ENCODE measurements at places on chromosomes 11 and 22.

- DNase-seq, result no peak
Observed at GRCh38 chr11:9688716-9689511, 25.0 kb downstream of the SWAP70 start.

DNA sequence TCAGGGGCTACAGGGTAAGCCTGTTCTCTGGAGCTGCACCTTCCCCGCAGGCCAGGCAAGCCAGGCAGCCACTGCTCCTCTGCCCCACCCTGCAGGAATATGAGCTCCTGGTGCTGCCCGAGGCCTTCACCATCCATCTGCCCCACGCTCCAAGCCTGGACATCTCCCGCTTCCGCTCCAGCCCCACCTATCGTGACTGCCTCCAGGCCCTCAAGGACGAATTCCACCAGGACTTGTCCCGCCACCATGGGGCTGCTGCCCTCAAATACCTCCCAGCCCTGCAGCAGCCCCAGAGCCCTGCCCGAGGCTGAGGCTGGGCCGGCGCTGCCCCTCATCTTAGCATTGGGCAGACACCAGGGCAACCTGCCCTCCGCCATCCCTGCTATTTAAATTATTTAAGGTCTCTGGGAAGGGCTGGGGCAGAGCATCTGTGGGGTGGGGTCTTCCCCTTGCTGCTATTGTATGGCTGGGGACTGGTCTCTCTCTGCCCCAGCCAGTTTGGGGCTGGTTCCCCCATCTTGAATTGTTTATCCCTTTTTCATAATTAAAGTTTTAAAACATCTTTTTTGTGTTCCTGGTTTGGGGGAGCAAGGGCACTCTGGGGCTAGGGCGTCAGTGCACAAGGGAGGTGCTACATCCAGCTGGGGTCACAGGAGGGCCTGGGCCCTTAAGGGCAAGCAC is 6.2 kb downstream of the LARGE2 start:
- no peak for DNase-seq

GRCh38 chr11:8263109-8263768 is 439 bp downstream of the LMO1 start:
- DNase-seq, result no peak

- DNase-seq, result no peak
Observed at GRCh38 chr11:128453444-128454336, 133.7 kb downstream of the ETS1 start.

DNA sequence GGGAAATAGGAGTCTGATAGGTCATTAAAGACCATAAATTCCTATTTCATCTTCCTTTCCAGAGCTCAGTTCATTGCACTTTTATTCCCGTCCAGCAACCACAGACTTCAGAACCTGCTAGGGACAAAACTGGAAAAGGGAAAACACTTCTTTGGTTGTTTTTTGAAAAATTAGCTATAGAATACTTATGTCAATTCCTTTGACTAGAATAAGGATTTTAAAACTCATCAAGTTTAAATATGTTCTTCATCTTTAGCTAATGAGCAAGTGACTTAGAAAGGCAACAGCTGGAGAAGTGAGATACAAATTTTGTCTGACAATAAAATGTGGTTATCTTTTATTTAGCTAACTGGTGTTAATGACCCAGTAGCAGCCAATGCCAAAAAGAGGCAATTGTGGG is 206.9 kb downstream of the SOX6 start:
- DNase-seq, result no peak

GRCh38 chr11:128069665-128070064 is 517.7 kb downstream of the ETS1 start:
- DNase-seq, result no peak

DNA sequence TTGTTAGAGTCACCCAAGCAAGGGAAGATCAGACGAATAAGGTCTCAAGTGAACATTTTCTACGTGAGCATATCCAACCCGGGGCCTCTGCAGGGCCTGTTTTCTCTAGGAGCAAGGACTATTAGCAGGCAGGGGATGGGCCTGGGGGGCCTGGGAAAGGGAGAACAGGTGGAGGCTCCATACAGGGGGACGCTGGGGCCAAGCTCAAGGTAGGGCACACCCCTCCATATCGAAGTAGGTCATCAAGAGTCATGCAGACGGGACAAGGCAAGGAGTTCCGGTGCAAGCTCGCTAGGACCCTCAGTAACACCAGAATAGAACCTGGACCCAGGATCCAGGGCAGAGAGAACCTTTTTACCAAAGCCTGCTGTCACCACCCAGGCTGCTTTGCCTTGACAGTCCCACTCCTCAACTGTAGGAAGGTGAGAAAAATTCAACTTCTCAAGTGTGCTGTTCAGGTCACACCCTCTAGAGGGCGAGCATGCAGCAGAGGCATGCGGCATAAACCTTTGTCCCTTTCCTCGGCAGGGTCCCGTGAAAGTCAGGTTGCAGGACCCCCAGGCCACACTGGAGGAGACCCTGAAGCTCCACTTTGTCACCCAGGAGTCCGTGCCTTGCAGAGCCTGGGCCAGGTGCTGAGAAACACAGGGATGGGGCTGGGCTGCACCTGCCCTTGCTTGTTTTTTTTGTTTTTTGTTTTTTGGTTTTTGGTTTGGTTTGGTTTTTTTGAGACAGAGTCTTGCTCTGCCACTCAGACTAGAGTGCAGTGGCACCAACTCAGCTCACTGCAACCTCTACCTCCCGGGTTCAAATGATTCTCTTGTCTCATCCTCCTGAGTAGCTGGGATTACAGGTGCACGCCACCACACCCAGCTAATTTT is 8.6 kb upstream of the APOBEC3B start:
- no peak for DNase-seq

- DNase-seq, result no peak
Observed at GRCh38 chr11:32615422-32615821, 31.8 kb downstream of the EIF3M start.

DNA sequence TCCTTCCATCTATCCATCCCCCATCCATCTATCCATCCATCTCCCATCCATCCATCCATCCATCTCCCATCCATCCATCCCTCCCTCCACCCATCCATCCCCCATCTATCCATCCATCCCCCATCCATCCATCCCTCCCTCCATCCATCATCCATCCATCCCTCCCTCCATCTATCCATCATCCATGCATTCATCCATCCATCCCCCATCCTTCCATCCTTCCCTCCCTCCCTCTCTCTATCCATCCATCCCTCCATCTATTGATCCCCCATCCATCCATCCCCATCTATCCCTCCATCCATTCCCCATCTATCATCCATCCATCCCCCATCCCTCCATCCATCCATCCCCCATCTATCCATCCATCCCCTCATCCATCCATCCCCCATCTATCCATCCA is 96.7 kb downstream of the MPPED1 start:
- DNase-seq, result no peak

DNA sequence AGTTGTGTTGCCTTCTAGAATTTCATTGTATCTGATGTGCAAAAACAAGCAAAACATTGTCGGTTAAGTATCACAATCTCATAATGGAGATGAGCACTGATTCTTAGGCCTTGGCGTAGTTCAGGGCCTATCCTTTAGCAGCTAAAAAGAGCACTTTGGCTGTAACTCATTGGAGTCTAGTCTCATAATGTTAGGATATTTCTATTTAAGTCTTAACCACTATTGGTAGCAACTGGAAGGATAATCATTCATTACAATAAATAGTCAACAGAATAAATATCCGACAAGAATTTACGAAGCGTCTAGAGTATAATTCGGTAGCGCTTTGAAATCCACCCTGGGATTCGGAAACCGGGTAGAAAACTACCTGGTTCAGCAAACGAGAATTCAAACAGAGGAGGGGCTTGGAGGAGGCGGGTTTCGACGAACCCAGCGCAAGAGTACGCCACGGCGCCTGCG is 461 bp upstream of the EED start:
- no peak for DNase-seq

GRCh38 chr11:63488789-63489188 is 2.2 kb downstream of the PLAAT5 start:
- no peak for DNase-seq

DNA sequence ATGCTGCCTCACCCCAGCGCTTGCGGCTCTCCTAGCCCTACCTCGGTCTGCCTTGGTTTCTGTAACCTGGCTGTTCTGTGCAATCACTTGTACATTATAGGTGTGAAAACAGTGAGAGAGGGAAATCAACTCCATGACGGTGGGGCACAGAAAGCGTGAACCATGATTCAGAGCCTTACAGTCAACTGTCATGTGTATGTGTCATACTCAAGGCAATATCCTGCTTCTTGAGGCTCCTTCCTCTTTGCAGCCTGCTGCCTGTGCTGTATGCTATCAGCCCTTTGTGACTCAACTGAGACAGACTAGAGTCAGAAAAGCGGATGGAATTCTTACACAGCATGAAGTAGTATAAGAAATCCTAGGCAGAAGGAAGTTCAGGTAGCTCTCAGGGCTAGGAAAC is 2.1 kb downstream of the NRIP3 start:
- no peak for DNase-seq

DNA sequence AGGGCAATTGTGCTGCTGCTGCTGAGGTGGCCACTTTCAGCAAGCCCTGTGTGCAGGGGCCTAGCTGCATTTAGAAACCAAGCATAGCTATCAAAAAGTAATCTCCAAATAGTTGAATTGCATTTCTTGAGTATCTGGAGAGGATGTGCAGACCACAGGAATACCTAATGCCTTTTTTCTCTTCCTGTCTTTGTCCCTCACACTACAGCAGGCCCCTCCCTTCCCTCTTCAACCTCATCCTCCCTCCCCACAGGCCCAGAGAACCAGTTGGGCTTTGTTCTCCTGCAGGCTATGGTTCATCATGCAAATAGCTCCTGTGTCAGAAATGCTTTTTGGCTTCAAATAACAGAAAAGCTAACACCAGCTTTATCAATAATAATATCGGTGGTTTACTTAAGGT is 47.7 kb downstream of the DKK3 start:
- no peak for DNase-seq

DNA sequence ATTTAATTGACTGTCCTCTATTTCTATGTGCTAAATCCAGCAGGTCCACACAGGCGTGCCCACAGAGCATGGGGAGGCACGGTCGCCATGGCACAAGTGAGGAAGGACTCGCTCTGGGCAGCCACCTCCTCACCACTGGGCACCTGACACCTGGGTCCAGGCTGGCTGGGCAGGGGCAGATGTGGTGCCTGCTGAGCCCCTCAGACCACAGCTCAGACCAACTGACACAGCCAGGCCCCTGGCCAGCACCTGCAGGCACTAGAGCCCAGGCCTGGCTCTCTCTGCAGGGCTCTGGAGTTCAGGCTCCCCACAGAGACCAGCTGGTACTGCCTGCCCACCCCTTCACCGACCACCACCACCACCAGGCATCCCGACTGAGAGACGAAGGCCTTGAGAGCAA is 27.9 kb downstream of the LINC01488 start:
- DNase-seq, result no peak

GRCh38 chr22:46390652-46391301 is 55.3 kb downstream of the TRMU start:
- no peak for DNase-seq

DNA sequence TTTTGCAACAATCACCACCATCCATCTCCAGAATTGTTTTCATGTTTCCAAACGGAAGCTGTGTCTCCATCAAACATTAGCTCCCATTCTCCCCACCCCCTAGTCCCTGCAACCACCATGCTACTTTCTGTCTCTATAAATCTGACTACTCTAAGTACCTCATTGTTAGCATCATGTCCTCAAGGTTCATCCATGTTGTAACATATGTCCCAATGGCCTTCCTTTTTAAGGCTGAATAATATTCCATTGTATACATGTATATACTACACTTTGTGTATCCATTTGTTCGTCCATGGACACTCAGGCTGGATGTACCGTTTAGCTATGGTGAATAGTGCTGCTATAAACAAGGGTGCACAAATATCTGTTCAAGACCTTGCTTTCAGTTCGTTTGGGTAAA is 8.2 kb upstream of the DPF2 start:
- DNase-seq, result no peak

DNA sequence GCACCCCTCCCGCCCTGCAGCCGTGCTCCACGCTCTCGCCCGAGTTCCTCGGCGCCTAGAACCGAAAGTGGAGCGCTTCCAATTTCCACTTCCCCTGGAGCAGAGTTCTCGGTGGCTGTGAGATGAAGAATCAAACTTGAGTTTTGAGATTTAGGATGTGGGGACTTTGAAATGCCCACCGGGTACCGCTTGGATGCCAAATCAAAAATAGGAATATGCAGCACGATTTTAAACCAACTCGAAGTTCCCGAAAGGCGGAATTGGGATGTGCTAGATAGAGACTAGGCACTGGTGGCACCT is 569 bp downstream of the POLA2 start:
- no peak for DNase-seq

GRCh38 chr11:68617925-68618809 is 66.2 kb upstream of the GAL start:
- DNase-seq, result no peak

GRCh38 chr22:20155330-20156041 is 4.6 kb upstream of the CCDC188 start:
- DNase-seq, result peak; percentile 30

- no peak for DNase-seq
Observed at GRCh38 chr11:115893461-115894099, 389.4 kb upstream of the CADM1 start.

GRCh38 chr11:2998073-2998850 is 6.1 kb upstream of the NAP1L4 start:
- no peak for DNase-seq
